ENCODE measurements at places on chromosomes 13 and 19.

GRCh38 chr19:56105090-56105701 is 15.9 kb downstream of the ZNF787 start:
- peak; percentile 49 for DNase-seq

DNA sequence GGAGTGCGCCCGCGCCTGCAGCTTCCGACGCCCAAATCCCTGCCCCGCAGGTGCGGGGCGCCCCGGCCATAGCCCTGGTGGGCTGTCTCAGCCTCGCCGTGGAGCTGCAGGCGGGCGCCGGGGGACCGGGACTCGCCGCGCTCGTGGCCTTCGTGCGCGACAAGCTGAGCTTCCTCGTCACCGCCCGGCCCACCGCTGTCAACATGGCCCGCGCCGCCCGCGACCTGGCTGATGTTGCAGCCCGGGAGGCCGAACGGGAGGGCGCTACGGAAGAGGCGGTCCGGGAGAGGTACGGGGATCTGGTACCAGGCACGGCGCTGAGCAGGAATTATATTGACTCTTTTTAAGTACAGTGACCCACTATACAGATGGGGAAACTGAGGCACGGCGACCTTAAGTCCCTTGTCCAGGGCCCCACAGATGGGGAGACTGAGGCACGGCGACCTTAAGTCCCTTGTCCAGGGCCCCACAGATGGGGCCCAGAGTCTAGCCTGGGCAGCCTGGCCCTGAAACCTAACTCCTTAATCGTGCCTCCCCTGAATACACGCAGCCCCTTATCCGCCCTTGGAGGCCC is 586 bp downstream of the MRI1 start:
- DNase-seq, result peak; percentile 28

DNA sequence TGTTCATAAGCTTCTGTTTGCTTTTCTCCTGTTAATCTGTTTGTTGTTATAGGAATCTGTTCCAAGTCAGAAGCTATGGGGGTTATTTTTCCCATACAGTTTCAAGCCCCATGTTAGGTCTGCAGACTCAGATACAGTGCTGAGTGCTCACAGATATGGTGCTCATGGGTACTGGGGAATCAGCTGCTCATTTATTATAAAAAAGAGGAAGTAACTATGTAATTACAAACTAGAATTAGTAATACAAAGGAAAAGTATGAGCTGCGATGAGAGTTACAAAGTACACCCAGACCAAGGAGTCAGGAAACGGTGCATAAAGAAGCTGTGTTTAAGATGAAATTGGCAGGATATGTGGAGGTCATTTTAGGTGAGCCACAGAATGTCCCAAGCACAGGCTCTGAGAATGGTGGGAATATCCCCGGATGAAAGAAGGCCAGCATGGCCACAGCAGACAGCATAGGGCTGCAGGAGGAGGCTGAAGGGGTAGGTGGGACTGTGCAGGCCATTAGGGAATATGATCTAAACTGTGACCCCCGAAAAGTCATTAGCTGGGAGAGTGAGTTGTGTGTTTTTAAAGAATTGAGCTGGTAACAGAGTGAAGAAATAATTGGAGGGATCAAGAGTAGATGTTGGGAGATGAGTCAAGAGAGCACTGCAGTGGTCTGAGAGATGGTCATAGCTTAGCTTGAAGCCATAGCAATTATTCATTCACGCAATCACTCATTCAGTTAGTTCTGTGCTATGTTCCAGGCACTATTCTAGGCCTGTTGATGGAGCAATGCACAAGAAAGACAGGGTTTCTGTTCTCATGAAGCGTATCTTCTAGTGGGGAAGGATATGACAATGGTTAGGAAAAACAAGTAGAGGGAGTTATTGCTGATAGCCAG is 177.4 kb upstream of the UBL3 start:
- DNase-seq, result no peak

DNA sequence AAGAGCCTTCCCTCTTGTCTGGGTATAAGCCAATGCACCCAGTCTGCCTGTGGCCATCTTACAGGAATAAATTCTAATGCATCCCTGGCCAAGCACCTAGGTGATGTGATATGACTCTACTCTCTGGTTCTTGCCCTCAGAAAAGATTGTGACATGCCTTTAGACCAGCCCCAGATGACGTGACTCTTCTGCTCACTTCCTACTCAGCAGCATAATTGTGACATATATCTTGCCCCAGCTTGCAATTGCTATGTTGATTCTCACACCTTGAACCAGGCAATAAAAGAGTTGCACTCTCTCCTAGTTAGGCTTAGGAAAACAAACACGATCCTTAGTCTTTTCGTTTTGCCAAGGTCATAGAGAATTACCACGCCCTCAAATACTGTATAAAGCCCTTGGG is 13.3 kb upstream of the ZNF726 start:
- DNase-seq, result no peak

- no peak for DNase-seq
Observed at GRCh38 chr19:19270749-19271571, 2.1 kb downstream of the TM6SF2 start.

- no peak for DNase-seq
Observed at GRCh38 chr13:73664851-73665250, 469.4 kb downstream of the KLF12 start.

DNA sequence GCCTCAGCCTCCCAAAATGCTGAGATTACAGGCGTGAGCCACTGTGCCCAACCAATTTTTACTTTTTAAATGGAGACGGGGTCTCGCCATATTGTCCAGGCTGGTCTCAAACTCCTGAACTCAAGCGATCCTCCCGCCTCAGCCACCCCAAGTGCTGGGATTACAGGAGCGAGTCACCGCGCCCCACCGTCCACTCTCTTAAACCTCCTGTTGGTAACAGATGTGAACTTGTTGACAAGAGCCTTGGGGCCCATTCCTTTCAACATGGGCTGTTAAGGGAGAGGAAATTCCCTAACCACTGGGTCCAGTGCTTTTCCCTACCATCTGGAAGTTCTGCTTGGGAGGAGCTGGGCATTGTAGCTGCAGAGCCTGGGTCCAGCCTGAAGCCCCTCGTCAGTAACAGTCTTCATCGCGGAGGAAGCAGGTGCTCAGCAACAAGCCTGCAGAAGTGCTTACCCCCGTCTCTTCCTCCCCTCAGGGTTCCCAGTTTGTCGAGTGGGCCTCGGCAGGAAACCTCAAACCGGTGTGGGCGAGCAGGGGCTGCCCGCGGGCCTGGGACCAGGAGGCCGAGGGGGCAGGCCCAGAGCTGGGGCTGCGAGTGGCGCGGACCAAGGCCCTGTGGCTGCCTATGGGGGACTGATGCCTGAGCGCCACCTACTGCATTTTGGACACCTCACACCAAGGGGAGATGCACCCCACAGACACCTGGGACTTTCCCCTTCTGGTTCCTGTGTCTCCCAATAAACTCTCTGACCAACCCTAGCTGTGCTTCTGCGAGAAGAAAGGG is 4.0 kb upstream of the FLT3LG start:
- DNase-seq, result peak; percentile 94

- no peak for DNase-seq
Observed at GRCh38 chr13:100212904-100213553, 124.1 kb downstream of the PCCA start.

DNA sequence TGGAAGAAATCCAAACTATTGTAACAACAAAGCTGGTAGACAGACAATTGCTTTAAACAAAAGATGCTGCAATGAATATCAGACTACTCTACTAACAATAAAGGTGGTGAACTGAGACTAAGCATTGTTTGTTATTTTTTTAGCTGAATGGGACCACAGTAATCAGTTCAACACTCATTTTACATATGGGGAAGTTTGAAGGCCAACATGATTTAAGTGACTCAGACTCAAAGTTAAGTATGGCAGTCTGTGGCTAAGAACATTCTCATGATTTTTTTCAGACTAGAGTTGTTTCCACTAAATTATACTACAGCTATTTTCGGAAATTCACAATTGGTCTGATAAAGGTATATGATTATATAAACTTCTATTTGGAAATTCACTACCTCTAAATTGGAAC is 10.4 kb downstream of the EXOSC8 start:
- no peak for DNase-seq

DNA sequence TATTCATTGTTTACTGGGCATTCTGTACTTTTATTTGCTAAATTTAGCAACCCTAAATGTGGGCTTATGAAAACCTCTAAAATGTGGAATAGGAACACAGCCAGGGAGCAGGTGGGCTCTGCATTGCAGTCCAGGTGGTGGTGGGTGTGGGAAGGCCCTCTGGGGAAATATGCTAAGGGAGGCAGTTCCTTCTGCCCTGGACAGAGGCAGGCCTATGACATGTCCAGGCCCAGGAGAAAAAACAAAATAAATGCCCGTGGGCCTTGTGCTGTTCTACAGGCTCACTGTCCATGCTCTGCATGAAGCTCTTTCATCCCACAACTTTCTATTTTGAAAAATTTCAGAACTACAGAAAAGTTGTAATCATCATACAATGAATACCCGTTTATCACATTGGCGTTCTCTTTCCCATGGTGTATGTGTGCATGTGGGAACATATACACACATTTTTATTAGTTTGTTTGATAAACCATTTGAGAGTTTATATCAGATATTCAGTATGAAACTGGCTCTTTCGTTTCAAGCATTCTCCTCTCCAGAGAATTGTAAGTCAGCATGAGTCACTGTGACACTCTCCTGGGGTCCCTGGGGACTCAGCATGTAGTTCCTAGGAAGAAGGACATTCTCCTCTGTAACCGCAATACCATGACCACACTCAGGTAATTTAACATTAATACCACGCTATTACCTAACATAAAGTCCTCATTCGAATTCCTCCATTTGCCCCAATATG is 505.3 kb downstream of the COG6 start:
- DNase-seq, result no peak

- peak; percentile 62 for DNase-seq
Observed at GRCh38 chr19:18422530-18423191, 3.5 kb downstream of the SSBP4 start.

All from CD4-positive, alpha-beta T cell treated with Interleukin-10 for 1 hour (primary cell).